GM12891 (cell line): ENCODE measurements at places on chromosomes 4 and X.

DNA sequence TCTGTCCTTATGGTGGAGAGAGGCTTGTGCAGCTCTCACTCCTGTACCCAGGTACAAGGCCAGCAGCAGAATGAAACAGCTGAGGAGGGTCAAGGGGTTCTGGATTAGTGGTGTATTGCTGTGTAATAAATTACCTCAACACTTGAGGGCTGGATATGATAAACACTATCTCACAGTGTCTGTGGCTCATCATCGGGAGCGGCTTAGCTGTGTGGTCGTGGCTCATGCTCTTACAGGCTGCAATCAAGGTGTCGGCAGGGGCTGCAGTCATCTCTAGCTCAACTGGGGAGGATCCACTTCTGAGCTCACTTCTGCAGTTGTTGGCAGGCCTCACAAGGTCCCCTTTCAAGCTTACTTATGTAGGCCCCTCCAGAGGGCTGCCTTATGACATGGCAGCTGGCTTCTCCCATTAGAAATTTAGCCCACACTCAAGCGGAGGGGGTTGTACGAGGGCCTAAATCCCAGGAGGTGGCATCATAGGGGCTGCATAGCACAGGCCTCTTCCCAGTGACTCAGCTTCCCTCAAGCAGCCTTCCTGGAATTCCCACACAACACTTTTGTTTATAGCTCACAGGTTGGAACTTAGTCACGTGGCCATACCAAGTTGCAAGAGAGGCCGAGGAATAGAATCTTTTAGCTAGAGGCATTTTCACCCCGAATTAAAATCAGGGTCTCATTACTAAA is 148.2 kb upstream of the RPS6KA3 start:
- no peak for DNase-seq

GRCh38 chrX:29359276-29359675 is 772.0 kb downstream of the IL1RAPL1 start:
- no peak for DNase-seq

- DNase-seq = no peak
Observed at GRCh38 chrX:46208225-46208854, 336.9 kb downstream of the ZNF674 start.

DNA sequence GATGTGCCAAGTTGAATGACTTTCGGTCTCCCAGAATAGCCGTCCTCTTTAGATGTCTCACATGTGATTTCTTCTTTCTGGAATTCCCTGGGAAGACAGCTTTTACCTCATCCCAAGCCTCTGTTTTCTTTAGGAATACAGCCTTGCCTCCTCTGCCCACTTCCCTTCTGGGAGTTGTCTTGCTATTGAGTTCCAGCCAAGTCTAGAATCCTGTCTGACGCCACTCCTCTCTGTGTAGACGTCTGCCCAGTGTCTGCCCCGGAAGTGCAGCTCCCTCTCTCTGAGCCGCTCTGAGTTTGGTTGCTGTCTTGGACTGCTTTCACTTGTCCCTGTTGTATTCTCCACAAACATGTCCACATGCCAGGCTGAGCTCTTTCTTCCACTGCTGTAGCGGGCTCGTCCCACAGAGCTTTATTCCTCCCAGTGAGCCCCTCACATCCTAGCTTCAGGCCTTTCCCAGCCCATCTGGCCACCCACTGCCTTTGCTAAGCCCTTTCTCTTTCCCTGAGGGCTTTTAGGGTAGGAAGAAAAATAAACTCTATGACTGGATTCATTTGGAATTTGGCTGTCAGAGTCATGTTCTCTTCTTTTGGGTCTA is 9.0 kb upstream of the IGFBP7 start:
- no peak for DNase-seq

DNA sequence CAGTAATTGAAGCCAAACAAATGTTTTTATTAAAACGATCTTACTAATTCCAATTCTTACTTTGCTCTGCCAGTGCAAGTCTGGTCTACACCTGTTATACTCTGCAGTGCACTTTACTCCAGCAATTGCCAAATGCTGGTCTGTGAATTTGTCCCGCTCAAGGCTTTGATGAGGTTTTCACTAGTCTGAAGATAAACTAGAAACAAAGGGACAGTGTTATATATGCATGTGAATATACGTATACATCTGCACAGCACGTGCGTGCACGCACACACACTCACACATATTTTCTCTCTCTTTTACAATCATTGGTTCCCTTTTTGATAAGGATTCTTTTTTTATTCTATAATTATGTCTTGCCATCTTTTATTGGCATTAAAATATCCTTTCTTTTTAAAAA is 88.5 kb upstream of the LCORL start:
- DNase-seq = no peak

- DNase-seq = no peak
Observed at GRCh38 chr4:8710416-8710815, 117.9 kb downstream of the CPZ start.
